ENCODE measurements at places on chromosomes 4 and X. TPM values are rescaled to one million over a fixed set of nuclear protein-coding genes. Genes with fewer than 3 reads are reported as not detected.

TLR2 gene
- 9.9 TPM for total RNA-seq

MTMR8 gene
- 0.95 TPM for total RNA-seq

STATH gene
- total RNA-seq, result not detected

ADRA2C gene
- 0.70 TPM for total RNA-seq

F9 gene
- total RNA-seq, result not detected

RIBC1 gene
- total RNA-seq, result 1.3 TPM

FAM241A gene
- 5.1 TPM for total RNA-seq

CXorf51A gene
- not detected for total RNA-seq

HEPH gene
- 6.5 TPM for total RNA-seq

GLRA3 gene
- total RNA-seq, result not detected

FMR1NB gene
- total RNA-seq, result not detected

EREG gene
- 77.0 TPM for total RNA-seq

RELL1 gene
- total RNA-seq, result 46.1 TPM

DCLK2 gene
- total RNA-seq, result not detected

FGFR3 gene
- total RNA-seq, result 41.6 TPM

TMPRSS11F gene
- not detected for total RNA-seq

VEGFC gene
- 45.7 TPM for total RNA-seq

LNX1 gene
- 0.39 TPM for total RNA-seq

WNK3 gene
- total RNA-seq, result 0.53 TPM

LGI2 gene
- total RNA-seq, result not detected

RTL3 gene
- not detected for total RNA-seq

KDR gene
- not detected for total RNA-seq

UXT gene
- 153 TPM for total RNA-seq

MAGEB2 gene
- not detected for total RNA-seq

KCNE5 gene
- not detected for total RNA-seq

BST1 gene
- 1.7 TPM for total RNA-seq

OTUD6A gene
- not detected for total RNA-seq

RAB40AL gene
- 0.08 TPM for total RNA-seq

LANCL3 gene
- total RNA-seq, result 0.70 TPM

CLIC2 gene
- total RNA-seq, result not detected

MGARP gene
- 0.08 TPM for total RNA-seq

LONRF3 gene
- not detected for total RNA-seq

FRMD7 gene
- total RNA-seq, result not detected

SLC2A9 gene
- total RNA-seq, result 59.2 TPM

FREM3 gene
- total RNA-seq, result not detected

ASB11 gene
- total RNA-seq, result not detected

PRSS12 gene
- total RNA-seq, result 18.3 TPM

CTAG2 gene
- total RNA-seq, result not detected

RGN gene
- total RNA-seq, result not detected

ATG4A gene
- 11.6 TPM for total RNA-seq

AFP gene
- not detected for total RNA-seq

BTK gene
- total RNA-seq, result not detected

PRR32 gene
- not detected for total RNA-seq

FAAH2 gene
- total RNA-seq, result 1.7 TPM

PCDH19 gene
- total RNA-seq, result not detected

VCX2 gene
- not detected for total RNA-seq

SORCS2 gene
- 0.31 TPM for total RNA-seq

PSAPL1 gene
- not detected for total RNA-seq

FAT4 gene
- total RNA-seq, result 0.65 TPM

AKAP4 gene
- total RNA-seq, result not detected

HSFX3 gene
- not detected for total RNA-seq

ARHGEF38 gene
- total RNA-seq, result not detected

UGT2B11 gene
- total RNA-seq, result not detected

FHIP1A gene
- 18.8 TPM for total RNA-seq

ZXDA gene
- 1.4 TPM for total RNA-seq
